Cerebellar nuclear complex (tissue), 1 donor: ENCODE measurements at places on chromosomes 11 and 22.

GRCh38 chr11:69630424-69630823 is 10.5 kb upstream of the CCND1 start:
- no peak for DNase-seq

GRCh38 chr11:75565221-75565814 is 3.3 kb downstream of the SERPINH1 start:
- DNase-seq: no peak

DNA sequence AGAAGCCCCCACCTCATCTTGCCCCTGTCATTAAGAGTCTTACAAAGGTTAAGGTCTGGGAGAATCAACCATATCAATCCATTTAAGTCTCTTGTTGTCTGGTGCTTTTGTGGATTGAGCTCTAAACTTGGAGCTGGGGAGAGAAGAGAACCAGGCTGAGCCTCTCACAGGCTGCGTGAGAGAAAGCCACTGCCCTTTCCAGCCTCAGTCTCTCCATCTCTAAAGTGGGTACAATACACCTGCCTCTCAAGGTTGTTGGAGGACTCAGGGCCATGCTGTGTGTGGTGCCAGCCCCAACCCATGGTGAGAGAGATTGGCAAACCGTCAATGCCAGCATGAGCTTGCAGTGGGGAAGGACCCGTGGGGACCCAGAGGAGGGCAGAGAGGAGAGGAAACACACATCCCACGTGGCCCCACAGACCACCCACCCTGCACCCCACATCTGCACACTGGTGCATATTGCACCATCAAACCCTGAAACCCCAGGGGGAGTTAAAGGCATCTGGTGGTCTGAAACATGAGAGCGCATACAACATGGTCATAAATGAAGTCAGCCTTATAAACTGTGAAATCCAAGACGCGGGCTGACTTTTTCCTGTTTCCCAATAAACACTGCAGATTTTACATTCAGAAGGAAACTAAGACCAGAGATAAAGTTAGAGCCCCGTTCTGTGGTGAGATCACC is 27.5 kb upstream of the FBLN1 start:
- no peak for DNase-seq

DNA sequence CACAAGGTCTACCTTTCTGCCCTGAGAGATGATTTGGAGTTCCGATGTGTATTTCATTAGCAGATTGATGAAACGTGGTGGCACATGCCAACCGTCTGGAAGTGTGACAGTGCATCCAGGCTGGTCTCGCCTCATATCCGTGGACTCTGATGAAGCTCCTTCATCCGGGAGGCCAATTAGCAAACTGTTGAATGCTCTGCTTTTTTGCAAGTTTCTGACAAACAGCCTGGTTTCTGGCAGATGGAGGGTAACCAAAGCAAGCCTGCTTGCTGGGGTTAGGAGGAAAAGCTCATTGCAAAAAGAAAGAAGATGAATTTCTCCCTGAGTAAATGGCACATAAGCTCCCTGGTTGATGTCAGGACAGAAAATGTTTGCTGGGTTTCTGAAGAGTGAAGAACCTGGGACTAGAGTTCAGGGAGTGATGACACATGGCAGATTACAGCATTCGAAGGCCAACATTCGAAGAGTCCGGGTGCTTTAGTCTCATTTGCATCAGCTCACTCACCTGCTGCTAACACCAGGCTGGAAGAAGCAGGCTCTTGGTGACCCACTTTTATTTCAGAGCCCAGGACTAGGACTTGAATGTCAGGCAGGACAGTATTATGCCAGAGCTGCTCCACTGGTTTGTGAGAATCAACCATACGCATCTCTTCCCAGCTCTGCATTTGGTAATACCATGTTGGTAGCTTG is 135.9 kb upstream of the TTC12 start:
- peak; percentile 38 for DNase-seq

- DNase-seq: no peak
Measured at GRCh38 chr11:104623518-104623917, 274.7 kb downstream of the CASP12 start.

DNA sequence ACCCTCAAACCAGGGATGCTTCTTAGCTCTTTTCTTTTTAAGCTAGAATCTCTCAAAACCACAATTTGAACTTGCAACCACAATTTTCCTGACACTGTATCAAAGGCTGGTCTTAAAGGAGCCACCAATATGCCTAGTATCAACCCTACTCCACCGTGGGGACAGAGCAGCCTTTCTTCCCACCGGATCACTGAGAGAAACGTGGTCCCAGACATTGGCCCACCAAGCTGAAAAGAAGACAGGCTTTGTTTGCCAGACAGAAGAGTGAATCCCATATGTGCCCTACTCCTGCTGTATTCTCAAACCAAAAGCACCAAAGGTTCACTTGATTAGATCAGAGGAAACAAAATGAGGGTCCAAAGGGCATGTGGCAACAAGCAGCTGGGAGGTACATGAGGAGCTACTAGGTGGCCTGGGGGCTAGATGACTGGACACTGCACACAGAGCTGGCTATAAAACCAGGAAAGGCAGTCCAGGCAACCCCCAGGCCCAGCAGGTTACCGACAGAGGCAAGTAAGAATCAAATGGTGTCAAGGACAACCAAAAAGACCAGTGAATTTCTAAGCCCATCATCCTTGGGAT is 3.6 kb upstream of the VWCE start:
- DNase-seq: no peak

GRCh38 chr22:44926124-44926475 is 83.7 kb downstream of the PHF21B start:
- DNase-seq: no peak

DNA sequence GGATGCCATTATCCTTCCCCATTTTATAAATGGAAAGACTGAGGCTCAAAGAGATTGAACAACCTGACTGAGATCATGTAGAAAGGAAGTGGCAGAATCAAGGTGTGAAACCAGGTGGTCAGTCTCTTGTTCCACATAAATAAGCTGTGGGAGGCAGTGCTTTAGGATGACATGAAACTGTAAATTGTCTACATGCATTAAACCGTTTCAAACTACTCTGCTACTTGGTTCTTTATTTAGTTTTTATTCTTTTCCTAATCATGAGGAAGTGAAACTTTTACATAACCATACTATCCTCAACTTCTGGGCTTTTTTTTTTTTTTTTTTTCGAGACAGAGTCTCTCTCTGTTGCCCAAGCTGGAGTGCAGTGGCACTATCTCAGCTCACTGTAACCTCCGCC is 34.9 kb downstream of the CADM1 start:
- no peak for DNase-seq

- DNase-seq: no peak
Measured at GRCh38 chr11:127683321-127683720, 682.8 kb upstream of the KIRREL3 start.

DNA sequence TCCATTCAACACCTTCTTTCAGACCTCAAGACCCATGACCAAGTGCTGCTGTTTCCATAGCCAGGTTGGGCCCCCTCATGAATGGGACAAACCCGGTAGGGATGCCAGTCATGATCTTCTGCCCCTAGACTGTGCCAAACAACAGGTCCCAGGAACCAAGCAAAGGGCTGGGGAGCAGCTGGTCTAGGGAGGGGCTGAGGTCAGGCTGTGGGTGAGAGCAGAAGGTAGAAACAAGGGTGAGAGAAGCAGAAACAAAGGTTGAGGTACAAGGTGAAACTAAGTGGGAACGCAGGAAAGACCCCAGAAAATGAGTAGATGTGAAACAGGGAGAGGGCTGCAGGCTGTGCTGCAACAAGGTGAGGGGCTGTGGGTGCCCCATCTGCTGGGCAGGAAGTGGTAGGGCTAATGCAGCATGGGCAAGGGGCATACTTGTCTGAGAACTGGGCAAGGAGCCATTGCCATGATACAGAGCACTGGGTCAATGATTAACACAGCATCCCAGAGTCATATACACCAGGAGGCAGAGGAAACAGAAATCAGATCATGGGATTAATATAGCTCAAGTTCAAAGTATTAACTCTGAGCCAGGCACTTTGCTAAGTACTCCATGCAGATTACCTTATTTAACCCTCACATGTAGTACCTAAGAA is 45.9 kb downstream of the SLC1A2 start:
- DNase-seq: no peak

DNA sequence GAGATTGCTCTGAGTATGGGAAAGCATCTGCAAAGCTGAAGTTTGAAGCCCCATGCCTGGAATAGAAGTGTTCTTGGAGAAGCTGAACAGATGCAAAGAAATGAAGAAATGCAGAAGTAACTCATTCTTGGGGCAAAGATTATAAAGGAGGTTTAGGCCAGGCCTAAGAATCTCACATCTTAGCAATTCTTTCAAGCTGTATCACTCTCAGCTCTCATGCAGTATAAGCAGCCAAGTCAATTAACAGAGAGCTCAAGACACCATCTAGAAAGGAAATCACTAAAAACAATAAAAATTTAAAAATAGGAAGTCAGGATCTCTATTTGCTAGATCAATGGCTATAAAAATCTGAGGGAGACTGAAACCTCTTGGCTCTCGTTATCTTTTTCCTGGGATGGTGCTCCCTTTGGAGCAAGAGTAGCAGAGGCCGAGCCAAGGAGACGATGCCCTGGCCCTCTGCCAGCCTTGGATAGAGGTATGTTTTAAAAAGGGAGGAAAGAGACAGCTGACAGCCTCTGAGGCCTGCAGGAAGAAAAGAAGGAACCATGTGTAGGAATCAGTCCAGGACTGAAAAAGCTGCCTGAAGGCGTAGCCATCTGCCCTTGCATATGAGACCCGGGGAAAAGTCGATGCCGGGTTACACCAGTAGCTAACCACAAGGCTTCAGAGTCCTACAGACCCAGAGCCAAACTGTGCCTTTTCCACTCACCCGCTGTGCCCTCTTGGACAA is 229.8 kb downstream of the BLID start:
- peak; percentile 61 for DNase-seq

- DNase-seq: no peak
Measured at GRCh38 chr11:62846177-62846576, 6.8 kb upstream of the WDR74 start.

DNA sequence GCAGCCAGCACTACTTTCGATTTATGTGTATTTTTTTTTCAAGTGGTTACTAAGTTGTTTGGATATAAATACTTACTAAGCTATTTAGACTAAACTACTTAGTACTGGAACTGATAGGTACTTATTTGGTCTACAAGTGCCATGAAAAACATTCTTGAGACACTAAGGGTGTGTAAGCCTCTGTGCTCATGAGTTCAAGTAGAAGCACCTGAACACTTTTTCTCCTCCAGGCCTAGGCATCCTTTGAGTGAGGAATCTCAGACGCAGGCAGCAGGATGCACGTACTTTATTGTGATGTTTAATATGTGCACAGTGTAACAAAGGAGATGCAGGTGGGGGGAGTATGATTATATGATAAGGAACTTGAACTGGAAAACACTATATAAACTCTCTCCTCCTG is 7.8 kb downstream of the TESMIN start:
- DNase-seq: no peak

GRCh38 chr11:33151399-33151798 is 9.9 kb downstream of the CSTF3 start:
- no peak for DNase-seq

DNA sequence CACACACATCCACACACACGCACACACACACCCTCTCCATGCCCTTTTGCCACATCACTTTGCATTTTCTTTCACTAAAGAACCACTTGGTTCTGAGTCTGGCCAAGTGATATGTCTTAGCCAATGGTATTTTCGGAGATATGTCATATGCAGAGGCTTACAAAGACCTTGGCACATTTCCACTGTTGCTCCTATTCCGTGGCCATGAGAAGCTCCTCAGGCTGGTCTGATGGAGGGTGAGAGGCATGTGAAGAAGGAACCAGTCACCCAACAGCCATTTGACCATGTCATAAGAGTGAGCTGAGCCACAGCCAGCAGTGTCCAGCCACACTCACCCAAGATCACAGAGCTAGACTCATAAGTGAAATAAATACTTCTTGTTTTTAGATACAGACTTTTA is 212.6 kb upstream of the NAV2 start:
- DNase-seq: no peak

GRCh38 chr11:12757416-12757815 is 83.2 kb downstream of the TEAD1 start:
- DNase-seq: no peak

- DNase-seq: no peak
Measured at GRCh38 chr22:44347080-44347479, 34.3 kb upstream of the SHISAL1 start.

GRCh38 chr11:115226556-115226955 is 277.7 kb downstream of the CADM1 start:
- no peak for DNase-seq

- no peak for DNase-seq
Measured at GRCh38 chr11:65204646-65205601, 23.2 kb downstream of the CAPN1 start.

DNA sequence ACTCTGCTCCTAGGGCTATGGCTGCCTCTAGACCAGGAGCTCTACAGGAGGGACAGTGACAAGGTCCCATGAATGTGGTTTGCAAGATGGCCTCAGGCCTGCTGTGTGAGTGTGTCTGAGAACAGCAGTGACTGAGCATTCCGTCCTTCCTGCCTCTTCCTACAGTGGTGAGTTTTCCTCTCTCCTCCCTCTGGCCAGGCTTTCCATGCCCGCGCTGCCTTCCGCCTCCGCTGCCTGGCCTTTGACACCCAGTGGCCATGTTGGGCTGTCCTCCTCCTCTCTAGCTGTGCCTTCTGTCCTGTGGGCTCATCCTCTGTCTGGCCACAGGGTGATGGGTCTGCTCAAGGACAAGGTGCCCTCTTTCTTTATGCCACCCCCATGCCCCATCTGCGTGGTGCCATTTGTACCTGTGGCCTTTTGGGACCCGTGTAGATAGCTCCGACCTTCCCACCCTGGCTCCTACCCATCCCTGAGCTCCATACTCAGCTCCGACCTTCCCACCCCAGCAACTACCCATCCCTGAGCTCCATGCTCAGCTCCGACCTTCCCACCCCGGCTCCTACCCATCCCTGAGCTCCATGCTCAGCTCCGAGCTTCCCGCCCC is 970.4 kb downstream of the BRD1 start:
- no peak for DNase-seq

GRCh38 chr11:26827567-26828081 is 105.8 kb upstream of the SLC5A12 start:
- no peak for DNase-seq

DNA sequence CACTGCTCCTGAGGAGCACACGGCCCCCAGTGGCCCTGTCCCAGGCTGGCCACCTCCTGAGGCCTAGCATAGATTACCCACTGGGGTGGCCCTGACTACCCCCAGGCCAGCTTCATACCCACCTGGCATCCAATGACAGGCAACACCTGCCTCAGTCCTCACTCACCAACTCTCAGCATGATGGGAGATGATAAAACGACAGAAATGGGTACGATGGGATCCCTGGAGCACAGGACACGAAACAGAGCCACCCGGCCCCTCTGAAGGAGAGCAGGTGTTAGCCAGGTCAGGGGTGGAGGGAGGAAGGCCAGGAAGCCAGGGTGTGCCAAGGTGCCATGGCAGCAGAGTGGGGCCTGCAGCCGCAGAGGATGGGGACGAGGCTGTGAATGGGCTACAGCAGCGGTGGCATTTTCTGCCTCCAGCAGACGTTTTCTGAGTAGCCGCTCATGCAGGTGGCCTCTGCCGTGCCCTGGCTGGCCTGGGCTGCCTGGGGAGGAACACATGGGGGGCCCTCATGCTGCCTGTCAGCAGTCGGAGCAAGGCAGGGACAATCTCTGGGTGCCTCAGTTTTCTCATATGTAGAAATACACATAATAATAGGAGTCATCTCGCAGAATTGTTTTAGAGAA is 50.2 kb upstream of the FGF3 start:
- DNase-seq: no peak

- no peak for DNase-seq
Measured at GRCh38 chr22:19958083-19959042, 16.7 kb upstream of the TXNRD2 start.

- DNase-seq: no peak
Measured at GRCh38 chr11:66082946-66083698, 13.1 kb downstream of the PACS1 start.
